Activated T-helper 2 cell treated with anti-CD3 and anti-CD28 coated beads, Interferon-gamma antibody, Interleukin-2, Interleukin-4, amounts not matched to agents 10 μg/mL and 5 μg/mL and 100 μg/mL, durations not matched to agents 14 hours and 24 hours and 36 hours (primary cell): ENCODE measurements at places on chromosomes 1 and 21.

DNA sequence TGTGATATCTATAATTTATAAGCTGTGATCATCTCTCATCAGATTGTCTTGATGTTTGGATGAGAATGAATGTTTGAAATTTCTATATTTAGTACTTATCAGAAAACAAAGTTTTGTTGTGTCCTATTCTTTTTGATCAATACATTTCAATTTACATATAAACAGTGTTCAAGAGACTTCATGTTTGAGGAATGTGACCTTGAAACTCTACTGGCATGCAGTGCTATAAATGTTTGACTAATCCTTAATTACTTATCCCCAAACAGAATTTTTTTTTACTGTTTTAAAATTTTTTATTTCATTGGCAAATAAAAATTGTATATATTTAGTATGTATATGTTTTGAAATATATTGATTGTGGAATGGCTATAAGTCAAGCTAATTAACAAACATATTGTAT, 1.5 kb upstream of the PRKAA2 start:
- H3K27me3 ChIP-seq: peaks cover 43% of the 10 kb centered on the region
- no peak overlapping the region for H3K27ac ChIP-seq
- H3K36me3 ChIP-seq: no peaks in the 10 kb centered on the region
- H3K4me1 ChIP-seq: peaks cover 2% of the 10 kb centered on the region

DNA sequence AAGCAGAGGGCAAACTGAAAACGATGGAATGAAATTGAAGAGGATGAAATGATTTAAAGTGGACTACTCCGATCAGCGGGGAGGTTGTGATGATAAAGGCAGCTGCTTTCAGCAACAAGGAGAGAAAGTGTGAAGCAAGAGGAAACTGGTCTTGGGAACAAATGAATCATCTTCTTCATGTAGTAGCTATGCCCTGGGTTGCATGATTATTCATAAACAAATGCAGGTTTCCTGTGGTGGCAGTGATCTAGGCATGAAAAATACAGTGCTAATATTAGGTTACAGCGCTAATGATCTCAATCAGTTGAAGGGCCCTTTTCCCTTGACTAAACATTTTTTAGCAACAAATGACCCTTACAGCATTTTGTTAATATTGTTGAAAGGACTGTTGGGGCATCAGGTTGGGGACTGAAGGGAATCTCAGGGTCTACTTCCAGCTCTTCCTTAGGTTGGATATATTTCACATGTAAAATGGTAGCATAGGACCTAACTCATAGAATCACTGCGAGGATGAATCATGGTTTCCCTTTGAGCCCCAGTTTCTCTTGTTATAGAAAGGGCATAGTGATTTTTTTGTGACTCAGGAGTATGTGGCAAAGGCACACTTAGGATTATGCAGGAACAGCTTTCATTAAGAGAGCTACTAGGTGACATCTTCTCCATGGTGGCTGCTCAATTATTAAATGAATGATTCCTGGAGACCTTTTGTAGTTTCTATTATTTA, 1.9 kb upstream of the ZFYVE9 start:
- H3K36me3 ChIP-seq: no peaks in the 10 kb centered on the region
- H3K27me3 ChIP-seq: peaks cover 25% of the 10 kb centered on the region
- H3K4me3 ChIP-seq: no peak overlapping the region
- no peak for DNase-seq
- H3K4me1 ChIP-seq: peaks cover 27% of the 10 kb centered on the region

- DNase-seq: no peak
- no peak overlapping the region for H3K27ac ChIP-seq
- H3K4me1 ChIP-seq: no peaks in the 10 kb centered on the region
- no peak overlapping the region for H3K4me3 ChIP-seq
Observed at GRCh38 chr1:41377397-41377796, 16.2 kb downstream of the FOXO6 start.

DNA sequence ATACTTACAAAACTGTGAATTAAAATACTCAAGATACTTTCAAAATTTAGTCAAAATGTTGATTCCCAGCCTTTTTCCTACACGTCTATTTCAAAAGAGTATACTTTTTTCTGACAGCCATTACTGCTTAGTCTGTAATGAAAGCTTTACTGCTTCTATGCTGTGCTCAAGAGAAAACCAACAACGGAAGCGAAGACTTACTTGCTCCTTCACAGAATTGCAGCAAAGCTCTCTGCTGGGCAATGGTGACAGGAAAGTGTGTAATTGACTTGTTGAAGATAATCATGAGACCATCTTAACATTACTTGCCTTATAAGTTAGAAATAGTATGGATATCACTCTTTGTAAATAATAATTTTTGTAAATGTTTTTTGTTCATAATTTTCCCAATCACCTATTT, 1.7 kb upstream of the DYNLT5 start:
- no peaks in the 10 kb centered on the region for H3K36me3 ChIP-seq
- no peak for DNase-seq
- peaks cover 12% of the 10 kb centered on the region for H3K4me1 ChIP-seq
